ENCODE measurements at places on chromosomes 1 and 21. TPM values are rescaled to one million over a fixed set of nuclear protein-coding genes. Genes with fewer than 3 reads are reported as not detected.

NRAS gene
- 26.5 TPM for total RNA-seq

GRCh38 chr1:7338439-7338838, 432.7 kb upstream of the VAMP3 start:
- no peak for DNase-seq

MXRA8 gene
- total RNA-seq, result 66.3 TPM

RUNX3 gene
- total RNA-seq, result 13.1 TPM

DNA sequence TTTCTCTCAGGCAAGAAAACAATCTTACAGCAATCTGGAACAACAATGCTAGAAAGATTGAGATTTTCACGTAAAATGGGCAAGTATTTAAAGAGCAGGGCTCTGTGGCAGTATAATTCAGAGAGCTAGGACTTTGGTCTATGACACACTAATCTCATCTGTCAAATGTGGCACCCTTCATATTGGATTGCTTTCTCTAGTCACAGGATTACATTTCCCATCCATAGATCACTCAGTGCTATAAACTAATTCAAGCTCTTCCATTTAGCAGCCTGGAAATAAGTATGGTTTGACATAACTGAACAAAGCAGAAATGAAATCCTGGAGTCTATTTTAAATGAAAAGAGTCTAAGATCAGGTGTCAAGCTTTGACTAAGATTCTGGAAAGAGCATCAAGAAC, 263.1 kb upstream of the TMPRSS15 start:
- DNase-seq, result no peak

- DNase-seq, result no peak
Observed at GRCh38 chr1:156908541-156908940, 11.9 kb upstream of the LRRC71 start.

CNR2 gene
- total RNA-seq, result 0.06 TPM

TTC24 gene
- not detected for total RNA-seq

DNA sequence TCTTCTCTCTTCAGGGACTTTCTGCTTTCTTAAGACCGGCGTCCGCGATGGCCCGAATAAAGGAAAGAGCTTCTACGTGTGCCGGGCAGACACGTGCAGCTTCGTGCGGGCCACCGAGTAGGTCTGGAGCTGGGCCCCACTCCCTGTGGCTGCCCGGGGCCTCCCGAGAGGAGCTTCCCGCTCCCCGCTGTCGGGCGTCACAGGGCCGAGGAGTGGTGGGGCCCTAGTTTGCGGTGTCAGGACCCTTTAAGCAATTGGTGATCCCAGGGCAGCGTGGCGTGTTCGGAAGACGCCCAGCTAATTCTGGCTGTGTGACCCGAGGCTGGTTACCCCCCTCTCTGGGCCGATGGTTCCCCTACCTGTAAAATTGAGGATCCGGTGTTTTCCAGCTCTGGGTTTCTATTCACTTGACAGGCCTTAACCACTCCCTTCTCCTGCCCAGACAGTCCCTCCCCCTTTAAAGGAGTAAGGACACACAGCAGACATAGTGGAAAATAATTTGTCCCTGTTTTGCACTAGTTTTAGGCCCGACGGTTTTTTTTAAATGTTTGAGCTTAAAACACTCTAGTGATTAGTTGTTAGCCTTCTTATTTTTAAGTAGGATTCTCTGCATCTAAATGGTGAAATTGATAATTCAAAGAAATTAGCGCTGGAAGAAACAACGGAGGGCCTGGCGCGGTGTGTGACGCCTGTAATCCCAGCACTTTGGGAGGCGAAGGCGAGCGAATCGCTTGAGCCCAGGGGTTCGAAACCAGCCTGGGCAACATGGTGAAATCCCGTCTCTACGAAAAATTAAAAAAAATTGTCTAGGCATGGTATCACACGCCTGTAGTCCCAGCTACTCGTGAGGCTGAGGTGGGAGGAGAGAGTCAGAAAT, 553 bp downstream of the TTF2 start:
- no peak for DNase-seq

- no peak for DNase-seq
Observed at GRCh38 chr1:30723331-30723755, at the start of gene MATN1. Gene MATN1 (minus strand): TSS chr1:30723585. CDS start chr1:30723551, 34 bp downstream.
